ENCODE measurements at places on chromosomes 16 and 17.

- DNase-seq: no peak
Measured at GRCh38 chr17:57677858-57678257, 67.2 kb downstream of the CCDC182 start.

DNA sequence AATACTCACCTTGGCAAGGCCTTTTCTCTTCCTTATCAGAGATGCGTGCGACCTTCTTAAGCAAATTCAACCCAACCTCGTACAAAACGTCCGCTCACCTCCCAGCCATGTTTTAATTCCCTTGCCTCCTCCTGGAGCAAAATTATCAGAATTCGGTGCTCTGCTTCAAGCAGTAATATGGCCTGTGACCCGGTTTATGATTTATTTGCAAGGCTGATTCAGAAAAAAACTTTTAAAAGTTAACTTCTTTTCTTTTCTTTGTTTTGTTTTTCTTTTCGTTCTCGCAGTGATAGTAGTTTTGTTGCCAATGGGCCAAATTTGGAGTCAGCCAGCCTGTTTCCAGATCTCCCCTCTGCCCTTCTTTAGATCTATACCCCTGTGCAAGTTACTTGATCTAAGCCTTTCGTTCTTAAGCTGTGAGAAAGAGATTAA is at the start of gene PHLPP2:
Gene PHLPP2 (minus strand): TSS at position 382 of the 432 bp plus-strand sequence. CDS start 9,906 bp downstream, outside the sequence.
- DNase-seq: no peak

GRCh38 chr17:43308999-43309398 is 75.2 kb upstream of the RNU2-1 start:
- no peak for DNase-seq

DNA sequence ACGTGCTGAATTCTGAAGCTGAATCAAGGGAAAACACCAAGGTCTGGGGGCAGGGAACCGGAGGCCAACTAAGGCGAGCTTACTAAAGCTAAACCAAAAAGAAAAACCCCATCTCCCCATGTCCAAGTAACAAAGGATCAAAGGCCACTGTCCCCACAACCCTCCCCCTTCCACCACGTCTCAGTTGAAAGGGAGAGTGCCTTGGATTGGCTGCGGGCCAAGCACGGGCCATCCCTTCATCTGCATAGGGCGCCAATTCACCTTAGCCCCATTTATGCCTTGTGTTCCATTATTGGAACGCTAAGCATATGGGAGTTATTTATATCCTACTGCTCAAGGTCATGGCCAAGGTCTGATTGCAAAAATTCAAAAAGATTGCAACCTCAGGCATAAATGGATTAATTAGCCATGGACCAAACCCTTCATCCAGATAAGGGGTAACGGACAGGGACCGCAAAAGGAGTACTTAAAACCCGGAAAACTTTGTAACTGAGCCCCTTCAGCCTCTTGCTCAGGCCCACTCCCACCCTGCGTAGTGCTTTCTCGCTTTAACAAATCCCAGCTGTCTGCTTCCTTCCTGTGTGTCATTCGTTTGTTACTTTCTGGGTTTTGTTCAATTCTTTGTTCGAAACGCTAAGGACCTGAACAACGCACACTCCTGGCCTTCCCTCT is 740 bp upstream of the ATP6V0D1 start:
- DNase-seq: peak; percentile 24

DNA sequence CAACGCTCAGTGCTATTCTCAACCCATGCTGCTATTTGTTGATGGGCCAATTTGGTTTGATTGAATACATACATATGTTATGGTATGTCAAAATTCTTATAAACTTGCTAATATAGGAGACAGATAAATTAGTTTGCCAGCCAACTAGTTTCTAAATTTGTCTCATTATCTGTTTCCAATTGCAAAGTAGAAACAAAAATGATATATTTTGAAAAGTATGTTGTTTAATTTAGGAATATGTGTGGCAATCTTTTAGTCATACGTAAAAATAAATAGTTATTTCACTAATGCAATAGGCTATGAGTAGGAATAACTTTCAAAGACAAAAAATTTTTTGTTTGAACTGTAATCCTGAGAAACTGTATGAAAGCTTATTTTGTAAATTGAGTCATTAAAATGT is 210.6 kb upstream of the KCNJ16 start:
- DNase-seq: no peak

GRCh38 chr16:15857724-15858560 is 1.1 kb upstream of the MYH11 start:
- no peak for DNase-seq

Data from activated T-helper 9 cell treated with anti-CD3 and anti-CD28 coated beads, Interleukin-2, amount 50 U/mL, for 16 hours (primary cell).